ENCODE measurements at places on chromosomes 3 and 15. TPM values are rescaled to one million over a fixed set of nuclear protein-coding genes. Genes with fewer than 3 reads are reported as not detected.

- H3K4me3 ChIP-seq, result no peak overlapping the region
- no peaks in the 10 kb centered on the region for H3K36me3 ChIP-seq
- no peaks in the 10 kb centered on the region for H3K4me1 ChIP-seq
- H3K27me3 ChIP-seq, result peaks cover 3% of the 10 kb centered on the region
- no peak overlapping the region for H3K27ac ChIP-seq
Measured at GRCh38 chr3:64456674-64457073, 231.1 kb downstream of the ADAMTS9 start.

- no peaks in the 10 kb centered on the region for H3K36me3 ChIP-seq
- H3K27ac ChIP-seq, result no peak overlapping the region
- peak overlapping the region; percentile 63 for H3K4me3 ChIP-seq
Measured at GRCh38 chr15:29570121-29570947, 251.9 kb downstream of the TJP1 start.

GRCh38 chr15:37090543-37091175 is 9.7 kb downstream of the MEIS2 start:
- no peak overlapping the region for H3K27ac ChIP-seq
- DNase-seq, result no peak
- no peak overlapping the region for H3K4me3 ChIP-seq
- peaks cover 11% of the 10 kb centered on the region for H3K36me3 ChIP-seq

- no peaks in the 10 kb centered on the region for H3K27me3 ChIP-seq
- no peak overlapping the region for H3K4me3 ChIP-seq
- no peak for DNase-seq
- H3K4me1 ChIP-seq, result no peaks in the 10 kb centered on the region
- no peak overlapping the region for H3K27ac ChIP-seq
Measured at GRCh38 chr15:89666184-89666857, 11.1 kb upstream of the KIF7 start.

The CHRD gene
- total RNA-seq, result 66.4 TPM

The CHRNA7 gene
- total RNA-seq, result not detected

The SLC30A4 gene
- 5.6 TPM for total RNA-seq

The CYP11A1 gene
- total RNA-seq, result 0.47 TPM
